T1000 (cell line): ENCODE measurements at places on chromosomes 12 and 14.
A peak's percentile ranks its signal among the peaks of the same experiment; 100 is the strongest.

GRCh38 chr14:69796797-69797500 is at the start of gene SLC10A1:
Gene SLC10A1, minus strand, starts transcription at chr14:69797241. Its CDS starts 86 bp downstream, at chr14:69797155.
- no peak for DNase-seq

DNA sequence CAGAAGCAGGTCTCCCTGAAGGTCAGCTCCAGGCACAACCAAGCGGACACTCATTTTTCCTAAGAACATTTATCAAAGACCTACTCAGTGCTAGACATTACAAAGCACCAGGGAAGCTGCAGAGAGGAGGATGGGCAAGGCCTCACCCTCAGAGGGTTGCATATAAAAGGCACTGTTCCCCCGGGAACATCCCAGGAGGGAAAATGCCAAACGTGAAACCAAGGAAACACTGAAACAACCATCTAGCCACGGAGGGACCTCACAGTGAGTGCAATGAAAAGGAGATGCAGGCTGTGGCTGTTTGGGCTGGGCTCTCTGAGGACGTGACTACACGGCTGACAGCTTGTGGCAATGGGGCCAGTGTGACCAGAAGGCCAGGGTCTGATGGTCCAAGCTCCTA is 117.4 kb upstream of the VASH1 start:
- DNase-seq = no peak

- DNase-seq = no peak
Measured at GRCh38 chr14:63543826-63544406, 739 bp upstream of the PPP2R5E start.

DNA sequence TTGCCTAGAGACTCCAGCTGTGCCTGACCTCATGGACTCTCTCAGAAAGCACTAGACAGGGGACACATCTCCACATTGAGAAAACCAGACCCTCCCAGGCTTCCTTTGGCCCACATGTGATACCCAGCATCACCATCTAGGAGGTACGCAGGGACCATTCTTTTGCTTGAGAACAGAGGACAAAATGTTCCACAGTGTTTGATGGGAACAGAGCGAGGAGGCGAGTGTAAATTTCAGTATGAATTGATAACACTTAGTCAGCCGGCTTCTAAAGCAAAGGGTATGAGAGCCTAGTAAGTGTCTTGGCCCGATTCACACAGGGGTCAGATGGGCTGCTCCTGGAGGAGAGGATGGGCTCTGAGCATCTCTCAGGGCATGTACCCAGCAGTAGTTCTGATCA is 1052.4 kb downstream of the BCL11B start:
- no peak for DNase-seq

DNA sequence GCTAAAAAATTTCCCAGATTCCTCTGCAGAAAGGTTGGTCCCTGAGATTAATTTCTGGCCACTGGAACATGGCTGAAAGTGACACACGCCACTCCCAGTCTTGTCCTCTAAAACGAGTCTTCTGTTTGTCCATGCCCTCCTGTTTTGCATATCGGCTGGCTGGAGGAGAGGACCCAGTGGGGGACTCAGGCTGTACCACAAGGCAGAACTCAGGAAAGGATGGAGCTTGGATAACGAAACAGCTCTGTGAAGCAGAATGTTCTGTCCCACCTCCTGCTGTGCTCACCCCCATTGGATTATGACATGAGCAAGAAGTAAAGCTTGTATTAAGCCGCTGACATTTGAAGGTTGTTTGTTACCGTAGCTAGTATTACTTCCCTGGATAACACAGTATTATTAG is 856.2 kb downstream of the BCL11B start:
- no peak for DNase-seq

DNA sequence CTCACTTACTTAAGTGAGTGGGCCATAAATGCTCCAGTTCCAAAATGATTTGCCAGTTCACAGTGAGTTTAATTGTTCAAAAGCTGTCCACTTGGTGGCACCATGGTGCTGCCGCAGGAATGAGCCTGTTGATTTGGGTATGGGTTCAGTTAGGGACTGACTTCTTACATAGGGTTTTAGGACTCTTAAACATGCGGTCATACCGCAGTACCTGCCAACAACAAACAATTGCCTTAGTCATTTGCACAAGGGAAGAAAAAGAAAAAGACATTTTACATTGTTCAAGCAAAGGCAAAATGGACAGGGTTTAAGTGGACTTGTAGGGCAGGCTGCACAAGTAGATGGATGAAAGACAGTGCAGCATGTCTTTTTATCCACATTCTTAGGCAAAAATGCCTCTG is 80.0 kb upstream of the DBX2 start:
- peak; percentile 77 for DNase-seq

DNA sequence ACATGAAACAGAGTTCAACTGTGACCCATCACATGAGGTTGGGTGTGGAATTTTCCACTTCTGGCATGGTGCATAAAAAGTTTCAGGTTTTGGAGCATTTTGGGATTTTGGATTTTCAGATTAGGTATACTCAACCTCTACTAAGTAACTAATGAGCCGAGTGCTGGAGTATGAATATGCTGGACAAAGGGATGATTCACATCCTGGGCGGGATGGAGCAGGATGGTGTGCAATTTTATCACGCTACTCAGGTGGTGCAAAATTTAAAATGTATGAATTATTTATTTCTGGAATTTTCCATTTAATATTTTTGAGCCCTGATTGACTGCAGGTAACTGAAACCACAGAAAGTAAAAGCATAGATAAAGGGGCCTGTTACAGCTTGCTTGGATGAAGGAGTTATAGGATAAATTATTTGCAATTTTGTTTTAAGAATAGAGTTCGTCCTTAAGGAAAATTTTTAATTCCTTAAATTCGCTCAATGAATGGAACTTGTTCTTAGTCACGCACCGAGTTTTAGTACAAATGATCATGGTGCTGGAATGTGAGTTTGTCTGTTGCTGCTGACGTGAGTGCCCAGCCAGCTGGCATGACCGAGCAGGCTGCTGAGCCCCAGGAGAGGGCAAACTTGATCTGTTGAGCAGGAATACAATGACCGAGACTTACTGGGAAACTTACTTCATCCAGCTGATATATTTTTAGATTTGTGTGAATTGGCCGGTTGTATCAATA is 176.3 kb downstream of the ESR2 start:
- no peak for DNase-seq

GRCh38 chr12:129190827-129191226 is 337.5 kb downstream of the GLT1D1 start:
- DNase-seq = no peak

DNA sequence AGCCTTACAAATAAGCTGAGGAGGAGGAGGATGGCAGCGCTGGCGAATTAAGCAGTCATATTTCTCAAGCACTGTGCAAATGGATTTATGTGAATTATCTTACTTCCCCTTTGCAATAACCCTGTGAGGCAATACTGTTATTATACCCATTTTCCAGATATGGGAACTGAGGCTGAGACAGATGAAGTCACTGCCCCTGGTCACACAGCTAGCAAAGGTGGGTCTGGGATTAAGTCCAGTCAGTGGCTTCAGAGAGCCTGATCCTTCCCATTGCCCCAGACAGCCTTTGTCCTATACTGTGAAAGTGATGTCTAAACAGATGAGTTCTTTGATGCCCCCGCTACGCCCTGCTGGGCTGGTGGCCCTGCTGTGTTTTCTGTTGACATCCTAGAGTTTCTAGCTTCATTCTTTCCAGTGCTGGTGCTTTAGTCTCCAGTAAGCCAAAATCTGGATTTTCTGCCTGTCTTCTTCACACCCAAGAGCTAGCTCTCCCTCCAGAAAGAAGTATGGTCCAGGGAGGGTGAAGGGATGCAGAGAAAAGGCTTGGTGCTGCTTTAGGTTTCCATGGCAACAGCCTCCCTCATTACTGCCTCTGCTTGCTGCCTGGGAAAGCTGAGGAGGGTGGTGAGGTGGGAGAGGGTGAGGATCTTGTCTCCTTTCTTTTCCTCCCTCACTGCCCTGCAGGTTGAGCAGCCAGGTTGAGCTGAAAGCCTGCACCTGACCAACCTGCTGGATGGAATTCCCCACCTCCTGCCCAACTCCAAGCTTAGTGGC is 30.7 kb downstream of the TMEM63C start:
- no peak for DNase-seq

DNA sequence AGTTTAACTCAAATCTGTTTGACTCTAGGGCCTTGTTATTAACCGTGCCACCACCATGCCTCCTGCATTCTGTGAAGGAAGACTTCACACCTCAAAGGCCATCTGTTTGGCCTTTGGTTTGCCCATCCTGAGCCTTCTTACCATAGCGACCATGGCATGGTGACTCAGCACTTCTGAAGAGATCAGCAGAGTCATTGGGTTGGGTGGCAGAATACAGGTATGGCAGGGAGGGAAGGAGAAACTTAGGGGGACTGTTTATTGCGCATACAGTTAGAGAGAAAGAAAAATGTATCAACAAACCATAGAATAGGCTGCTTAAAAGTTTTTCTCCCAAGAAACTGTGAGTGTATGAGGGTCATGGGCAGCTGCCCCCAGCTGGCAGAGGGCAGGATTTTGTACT is 49.2 kb downstream of the DAD1 start:
- no peak for DNase-seq

DNA sequence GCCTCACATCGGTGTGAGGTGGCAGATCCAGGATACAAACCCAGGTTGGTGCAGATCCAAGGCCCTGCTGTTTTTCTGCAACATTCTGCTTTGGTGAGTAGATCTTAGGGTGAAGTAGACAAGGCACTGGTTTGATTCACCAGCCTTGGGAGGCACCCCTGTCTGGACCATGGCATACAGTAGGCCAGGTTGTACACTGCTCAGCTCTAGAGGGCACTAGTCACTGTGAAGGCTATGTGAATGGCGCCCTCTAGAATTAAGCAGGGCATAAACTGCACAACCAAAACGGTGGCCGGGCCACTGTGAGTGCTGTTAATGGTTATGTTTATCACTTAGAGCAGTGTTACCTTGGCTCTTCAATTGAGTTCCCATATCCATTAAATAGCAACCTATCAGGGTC is 280.6 kb upstream of the PWP1 start:
- DNase-seq = no peak

DNA sequence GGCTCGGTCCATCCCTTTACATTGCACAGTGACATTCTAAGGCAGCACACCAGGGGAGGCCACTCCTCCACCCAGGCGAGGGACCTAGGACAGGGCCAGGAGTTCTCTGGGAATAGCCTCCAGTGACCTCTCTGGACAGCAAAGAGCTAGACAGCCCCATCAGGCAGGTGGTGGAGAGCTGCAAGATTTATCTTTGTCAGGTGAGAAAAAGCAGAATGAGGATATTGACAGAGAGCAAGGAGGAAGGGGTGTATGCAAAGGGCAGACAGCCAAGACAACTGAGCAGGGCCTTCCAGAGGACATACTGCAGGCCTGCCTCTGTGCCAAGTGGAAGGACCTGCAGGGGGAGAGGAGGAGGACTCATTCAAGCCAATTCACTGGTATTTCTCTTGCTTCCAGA is 112.4 kb upstream of the MAX start:
- no peak for DNase-seq

GRCh38 chr14:20748439-20748838 is 2.8 kb downstream of the EDDM3A start:
- DNase-seq = no peak

DNA sequence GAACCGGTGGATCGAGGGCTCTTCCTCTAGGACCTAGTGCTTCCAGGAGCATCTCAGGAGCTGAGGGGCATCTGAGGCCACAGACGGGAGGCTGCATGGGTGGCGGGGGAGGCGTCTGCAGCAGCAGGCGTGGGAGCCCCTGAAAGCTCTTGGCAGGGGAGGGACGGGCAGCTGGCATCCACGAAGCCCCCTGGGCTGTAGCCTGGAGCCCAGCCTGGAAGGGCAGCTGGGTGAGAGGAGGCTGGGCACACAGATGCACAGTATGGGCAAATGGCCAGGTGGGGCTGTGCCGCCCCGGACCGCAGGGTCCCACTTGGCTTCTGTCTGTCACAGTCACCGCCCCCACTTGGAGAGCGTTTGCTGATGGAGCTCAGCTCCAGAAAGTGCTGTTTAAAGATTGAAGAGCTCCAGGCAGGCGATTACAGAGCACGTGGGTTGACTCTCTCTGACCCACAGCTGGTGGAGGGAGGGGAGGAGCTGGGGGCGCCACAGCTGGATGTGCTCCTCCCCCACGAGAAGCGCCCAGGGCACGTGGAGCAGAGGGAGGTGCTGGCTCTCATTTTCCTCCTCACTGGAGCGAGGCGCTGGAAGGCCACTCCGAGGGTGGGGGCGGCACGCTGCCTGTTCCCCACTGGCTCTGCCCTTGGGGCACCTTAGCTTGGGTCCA is 155.0 kb upstream of the C14orf180 start:
- no peak for DNase-seq

GRCh38 chr12:5447320-5447719 is 15.4 kb downstream of the NTF3 start:
- no peak for DNase-seq

DNA sequence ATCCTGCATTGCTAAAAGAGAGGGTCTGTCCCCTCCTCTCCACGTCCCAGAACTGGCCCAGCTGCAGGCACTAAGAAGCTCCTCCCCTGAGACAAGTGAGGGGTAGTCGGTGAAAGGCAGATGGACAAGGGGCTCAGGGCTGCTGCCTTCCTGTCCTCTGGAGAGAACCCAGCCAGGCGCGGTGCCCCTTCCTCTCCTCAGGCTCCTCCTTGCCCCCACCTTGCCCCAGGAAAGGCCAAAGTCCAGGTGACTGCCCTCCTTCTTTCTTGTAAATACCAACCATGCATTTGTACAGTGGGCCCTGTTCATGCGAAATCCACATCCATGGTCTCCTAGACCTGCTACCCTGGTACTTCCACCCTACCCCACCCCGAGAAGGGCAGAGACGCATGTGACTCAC is 9.7 kb downstream of the PPP1R1A start:
- no peak for DNase-seq

DNA sequence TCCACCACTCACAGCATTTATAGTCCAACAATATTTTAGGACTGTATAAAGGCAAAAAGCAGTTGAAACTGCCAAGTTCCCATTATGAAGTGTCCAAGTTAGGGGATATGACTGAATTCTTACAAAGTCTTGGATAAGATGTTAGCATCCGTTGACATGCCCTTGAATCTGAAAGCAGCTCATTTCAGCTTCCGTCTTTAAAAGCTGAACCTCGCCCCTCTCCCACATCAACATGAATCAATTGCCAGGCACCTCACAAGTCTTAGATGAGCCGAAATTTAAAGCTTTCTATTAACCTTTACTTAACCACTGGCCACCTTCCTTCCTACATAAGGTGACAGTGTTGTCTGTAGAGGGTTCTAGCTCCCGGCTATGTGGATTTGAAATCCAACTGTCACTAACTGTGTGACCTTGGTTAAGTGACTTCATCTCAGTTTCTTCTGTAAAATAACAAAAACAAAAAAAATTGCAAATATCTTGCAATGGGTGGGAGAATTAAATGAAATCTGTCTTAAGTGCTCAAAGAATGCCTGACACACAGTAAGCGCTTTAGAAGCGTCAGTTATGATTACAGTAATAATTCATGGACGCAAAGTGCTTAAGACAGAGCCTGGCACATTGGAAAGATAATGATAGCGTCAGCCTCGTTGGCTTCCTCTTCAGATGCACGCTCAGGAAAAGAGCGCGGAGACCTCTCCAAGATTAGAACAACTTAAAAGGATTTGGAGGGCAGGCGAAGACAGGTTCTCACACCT is 1.2 kb downstream of the PPP1CC start:
- no peak for DNase-seq

- DNase-seq = no peak
Measured at GRCh38 chr12:46131732-46132469, 136.9 kb downstream of the SLC38A1 start.

GRCh38 chr12:16515666-16516065 is 90.3 kb downstream of the LMO3 start:
- no peak for DNase-seq

GRCh38 chr12:93743229-93743998 is 66.2 kb downstream of the CRADD start:
- no peak for DNase-seq

- no peak for DNase-seq
Measured at GRCh38 chr12:75944097-75944904, 87.3 kb downstream of the PHLDA1 start.

- no peak for DNase-seq
Measured at GRCh38 chr14:99679543-99679942, 4.6 kb upstream of the CYP46A1 start.
